ENCODE measurements at places on chromosomes 7 and 10.

- DNase-seq: no peak
These were observed 111.8 kb downstream of the HPSE2 start for GRCh38 chr10:99123851-99124250.

GRCh38 chr7:120709972-120710320 lies 148.0 kb downstream of the TSPAN12 start:
- DNase-seq: no peak

DNA sequence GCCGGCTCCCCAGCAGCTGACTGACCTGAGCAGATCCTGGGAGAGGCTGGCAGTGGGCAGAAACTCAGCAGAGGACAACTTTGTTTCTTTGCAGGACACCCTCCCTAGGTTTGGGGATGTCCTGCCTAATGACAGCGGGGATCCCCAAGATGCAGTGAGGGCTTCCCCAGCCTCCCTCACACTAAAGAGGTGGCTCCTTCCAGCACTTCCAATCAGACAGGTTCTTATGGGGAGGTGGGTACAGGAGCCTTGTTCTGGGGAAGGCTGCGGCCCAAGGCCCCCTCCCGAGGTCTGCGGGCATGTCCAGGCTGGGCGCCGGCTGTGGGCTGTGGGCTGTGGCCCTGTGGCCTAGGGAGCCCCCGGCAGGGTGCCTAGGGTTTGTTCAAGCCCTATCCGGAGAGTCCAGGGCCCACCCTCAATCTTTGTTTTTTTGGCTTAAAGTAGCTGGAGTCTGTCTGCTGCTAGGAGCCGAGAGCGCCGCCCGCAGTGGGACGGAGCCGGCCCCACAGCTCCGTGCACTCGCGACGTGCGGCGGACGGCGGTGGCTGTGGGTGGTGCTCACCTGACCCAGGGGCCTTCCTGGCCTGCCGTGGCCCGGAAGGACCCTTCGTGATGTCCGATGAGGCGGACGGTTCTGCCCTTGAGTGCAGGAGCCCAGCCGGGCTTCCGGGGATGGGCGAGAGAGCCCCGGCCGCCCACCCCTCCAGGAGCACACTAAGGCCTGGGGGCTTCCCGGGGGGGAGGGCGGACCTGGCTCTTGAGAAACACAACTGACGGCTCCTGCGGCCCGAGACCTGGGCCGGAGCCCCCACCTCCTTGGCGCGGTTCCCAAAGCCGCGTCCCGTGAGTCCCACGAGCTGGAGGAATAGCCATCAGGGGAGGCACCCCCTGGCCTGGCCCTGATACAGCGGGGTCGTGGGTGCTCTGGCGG lies 57.2 kb downstream of the PDGFA start:
- DNase-seq: no peak

DNA sequence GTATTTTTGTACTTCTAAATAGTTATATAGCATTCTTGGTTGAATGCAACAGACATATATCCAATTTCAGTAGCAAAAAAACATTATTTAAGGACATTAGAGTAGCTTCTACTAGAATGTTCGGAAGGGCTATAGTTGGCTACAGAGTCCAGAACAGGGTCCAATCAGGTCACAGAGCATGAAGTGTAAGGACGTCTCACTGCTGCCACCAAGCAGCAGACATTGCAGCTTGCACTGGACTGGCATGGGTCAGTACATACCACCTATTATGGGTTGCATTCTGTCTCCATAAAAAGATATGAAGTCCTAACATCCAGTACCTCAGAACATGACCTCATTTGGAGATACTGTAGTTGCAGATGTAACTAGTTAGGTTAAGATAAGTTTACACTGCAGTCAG lies 87.3 kb downstream of the LHFPL3 start:
- no peak for DNase-seq

DNA sequence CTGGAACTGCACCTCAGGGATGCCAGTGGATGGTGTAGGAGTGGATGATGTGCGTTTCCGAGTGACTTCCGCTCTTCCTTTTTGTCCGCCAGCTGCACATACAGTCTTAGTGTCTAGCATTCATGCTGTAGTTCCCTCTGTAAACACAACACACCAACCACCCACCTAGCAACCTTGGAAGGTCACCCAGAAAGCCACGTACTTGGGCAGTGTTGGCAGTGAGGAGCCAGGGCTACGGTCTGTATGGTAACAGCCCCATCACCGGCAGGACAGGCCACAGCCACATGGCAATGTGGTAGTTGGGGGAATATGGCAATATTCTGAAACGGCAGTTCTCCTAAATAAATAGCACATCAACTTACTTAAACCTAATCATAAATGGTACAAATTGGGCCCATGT lies 613.5 kb upstream of the MGMT start:
- no peak for DNase-seq

- DNase-seq: no peak
These were observed 44.0 kb upstream of the HPSE2 start for GRCh38 chr10:99279626-99280111.

DNA sequence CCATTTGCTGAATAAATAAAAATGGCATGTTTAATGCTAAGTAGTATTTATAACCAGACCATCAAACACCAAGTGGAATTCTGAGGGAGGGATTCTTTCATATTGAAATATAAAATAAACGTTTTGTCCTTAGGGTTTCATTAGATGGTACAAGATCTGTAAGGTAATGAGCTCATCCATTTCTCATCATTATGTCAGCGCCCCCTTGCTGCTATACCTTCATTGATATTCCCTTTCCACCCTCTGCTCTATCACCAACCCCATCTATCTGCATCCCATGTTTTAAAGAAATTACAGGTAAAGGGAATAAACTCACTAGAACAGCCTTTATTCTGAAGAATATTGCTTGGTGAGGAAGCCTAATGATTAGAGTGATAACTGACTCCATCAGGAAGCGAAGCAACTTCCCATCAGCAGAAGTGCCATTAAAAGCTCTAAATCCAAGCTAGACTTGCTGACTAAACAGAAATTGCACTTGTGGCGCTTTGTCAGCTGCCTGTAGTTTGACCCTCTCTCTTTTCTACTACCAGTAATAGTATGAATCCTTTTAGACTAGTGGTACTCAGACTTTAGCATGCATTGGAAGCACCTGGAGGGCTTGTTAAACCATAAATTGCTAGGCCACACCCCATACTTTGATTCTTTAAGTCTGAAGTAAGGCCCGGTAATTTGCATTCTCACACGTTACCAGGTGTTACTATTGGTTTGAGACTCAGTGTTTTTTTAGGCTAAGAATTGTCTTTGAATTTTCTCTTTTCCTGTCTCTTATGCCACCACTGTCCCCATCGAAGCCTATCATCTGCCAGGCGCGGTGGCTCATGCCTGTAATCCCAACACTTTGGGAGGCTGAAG lies 27.5 kb downstream of the ADD3 start:
- no peak for DNase-seq

DNA sequence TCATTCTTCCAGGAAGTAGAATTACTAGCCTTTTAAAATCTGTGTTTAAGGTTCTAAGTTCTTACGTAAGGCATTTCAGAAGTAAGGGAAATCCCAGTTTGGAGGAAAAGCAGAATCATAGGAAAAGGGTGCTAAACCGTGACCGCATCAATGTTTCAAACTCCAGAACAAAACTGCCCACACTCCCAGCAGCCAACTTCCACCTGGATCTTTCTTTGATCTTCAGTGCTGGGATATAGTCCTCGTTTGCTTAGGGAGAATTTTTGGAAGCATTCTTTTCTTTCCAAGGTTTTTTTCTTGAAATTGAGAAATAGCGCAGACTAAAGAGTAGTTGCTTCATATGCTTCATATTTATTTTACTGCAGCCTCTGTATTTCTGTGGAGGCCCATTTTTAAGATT lies 8.9 kb downstream of the PROSER2 start:
- no peak for DNase-seq

DNA sequence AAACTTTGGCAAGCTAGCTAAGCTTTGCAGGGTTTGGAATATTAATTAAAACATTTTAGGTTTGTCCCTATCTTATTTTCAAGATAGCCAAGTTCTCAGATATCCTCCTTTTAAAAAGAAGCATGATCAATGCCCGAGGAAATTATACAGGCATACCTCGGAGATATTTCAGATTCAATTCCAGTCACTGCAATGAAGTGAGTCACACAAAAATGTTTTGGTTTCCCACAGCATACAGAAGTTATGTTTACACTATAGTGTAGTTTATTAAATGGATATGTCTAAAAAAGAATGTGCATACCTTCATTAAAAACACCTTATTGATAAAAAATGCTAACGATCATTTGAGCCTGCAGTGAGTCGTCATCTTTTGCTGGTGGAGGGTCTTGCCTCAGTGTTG lies 382.9 kb upstream of the NPVF start:
- no peak for DNase-seq

- DNase-seq: no peak
These were observed 182.8 kb upstream of the DGKB start for GRCh38 chr7:15085366-15085765.

DNA sequence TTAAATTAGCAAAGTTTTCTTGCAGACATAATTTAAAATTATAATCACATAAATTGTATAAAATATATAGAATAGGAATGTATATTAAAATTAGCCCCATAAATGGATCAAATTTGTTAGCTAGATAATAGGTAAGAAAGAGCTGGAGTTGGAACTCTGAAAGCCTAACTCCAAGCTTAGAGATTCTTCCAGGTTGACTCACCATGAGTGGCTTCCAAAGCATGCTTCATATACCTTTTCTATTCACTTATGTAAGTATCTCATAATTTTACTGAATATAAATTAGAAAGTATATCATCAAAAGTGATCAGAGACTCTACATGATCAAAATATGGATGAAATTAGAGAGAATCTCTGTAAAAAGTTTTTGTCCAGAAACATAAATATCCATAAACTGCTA lies 320.7 kb upstream of the MAGI2 start:
- no peak for DNase-seq

DNA sequence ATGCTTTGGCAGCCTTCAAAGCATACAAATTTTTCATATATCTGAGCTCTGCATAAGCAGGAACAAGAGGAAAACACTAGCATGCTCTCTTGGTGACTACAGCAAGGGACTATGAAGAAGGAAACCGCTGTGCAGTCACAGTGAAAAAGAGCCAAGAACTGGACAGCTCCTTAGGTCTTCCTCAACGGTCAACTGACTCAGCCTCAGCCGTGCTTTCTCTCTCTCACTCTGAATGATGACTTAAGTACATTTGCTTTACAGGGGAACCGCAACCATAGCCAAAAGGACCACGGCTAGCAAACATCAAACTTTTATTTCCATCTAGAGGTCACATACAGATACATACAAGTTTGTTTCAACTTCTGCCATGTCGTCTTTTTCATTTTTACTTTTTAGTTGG lies 69.9 kb downstream of the HYCC1 start:
- no peak for DNase-seq

DNA sequence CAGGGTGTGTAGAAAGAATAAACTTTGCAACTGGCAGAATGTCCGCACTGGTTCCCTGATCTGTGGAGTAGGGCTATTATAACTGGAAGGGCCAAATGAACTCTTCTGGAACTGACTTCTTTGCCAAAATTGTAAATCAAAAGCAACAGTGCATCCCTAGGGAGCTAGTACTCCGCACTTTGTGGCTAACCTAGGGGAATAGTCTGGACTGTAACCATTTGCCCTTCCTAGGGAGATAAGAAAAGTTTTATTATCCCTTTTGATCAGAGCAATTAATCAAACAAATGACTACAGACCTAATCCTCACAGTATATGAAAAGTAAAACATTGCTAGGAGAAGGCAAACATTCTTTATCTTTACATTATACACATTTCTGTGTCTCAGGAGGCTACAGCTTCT lies 45.5 kb upstream of the STEAP1B start:
- no peak for DNase-seq

DNA sequence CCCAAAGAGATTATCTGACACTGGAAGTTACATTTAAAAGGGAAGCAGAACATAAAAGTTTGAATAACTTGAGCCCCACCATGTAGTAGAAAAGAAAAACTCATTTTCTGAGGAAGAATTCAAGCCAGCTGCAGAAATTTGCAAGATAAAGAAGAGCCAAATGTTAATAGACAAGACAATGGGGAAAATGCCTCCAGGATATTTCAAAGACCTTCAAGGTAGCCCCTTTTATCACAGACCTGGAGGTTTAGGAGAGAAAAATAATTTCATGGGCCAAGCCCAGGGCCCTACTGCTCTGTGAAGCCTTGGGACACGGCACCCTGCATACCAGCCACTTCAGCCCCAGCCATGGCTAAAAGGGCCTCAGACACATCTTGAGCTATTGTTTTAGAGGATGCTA lies 18.4 kb upstream of the AKR1C1 start:
- DNase-seq: no peak

- no peak for DNase-seq
These were observed 1.4 kb upstream of the PDE1C start for GRCh38 chr7:32071466-32072091.

- no peak for DNase-seq
These were observed 139.8 kb downstream of the ARHGAP22 start for GRCh38 chr10:48464871-48465736.

GRCh38 chr10:112054516-112054915 lies 129.0 kb downstream of the GPAM start:
- DNase-seq: no peak

DNA sequence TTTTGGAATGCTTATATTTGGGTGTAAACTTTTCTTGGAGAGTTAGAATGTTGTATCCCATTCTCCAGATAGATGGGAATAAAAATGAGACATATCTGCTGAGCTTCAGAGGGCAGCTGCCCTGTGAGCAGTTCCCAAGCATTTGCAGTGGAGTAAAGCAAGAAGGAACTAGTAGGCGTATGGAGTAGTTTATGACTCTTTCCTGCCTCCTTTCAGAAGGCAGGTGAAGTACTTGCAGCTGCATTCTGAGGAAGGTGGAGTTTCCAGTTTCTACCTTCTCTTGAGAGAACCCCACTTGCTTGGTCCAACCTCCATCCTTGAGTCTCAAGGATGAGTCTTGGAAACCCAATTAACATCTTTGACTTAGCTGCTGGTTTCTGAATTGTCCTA lies 563.6 kb downstream of the LRMDA start:
- no peak for DNase-seq

GRCh38 chr10:34292675-34293074 lies 522.4 kb downstream of the PARD3 start:
- no peak for DNase-seq

- no peak for DNase-seq
These were observed 305.5 kb upstream of the NRG3 start for GRCh38 chr10:81569488-81569887.

GRCh38 chr7:137935884-137936508 lies 65.9 kb downstream of the CREB3L2 start:
- no peak for DNase-seq

GRCh38 chr10:31070025-31070424 lies 38.4 kb upstream of the ZNF438 start:
- DNase-seq: no peak

DNA sequence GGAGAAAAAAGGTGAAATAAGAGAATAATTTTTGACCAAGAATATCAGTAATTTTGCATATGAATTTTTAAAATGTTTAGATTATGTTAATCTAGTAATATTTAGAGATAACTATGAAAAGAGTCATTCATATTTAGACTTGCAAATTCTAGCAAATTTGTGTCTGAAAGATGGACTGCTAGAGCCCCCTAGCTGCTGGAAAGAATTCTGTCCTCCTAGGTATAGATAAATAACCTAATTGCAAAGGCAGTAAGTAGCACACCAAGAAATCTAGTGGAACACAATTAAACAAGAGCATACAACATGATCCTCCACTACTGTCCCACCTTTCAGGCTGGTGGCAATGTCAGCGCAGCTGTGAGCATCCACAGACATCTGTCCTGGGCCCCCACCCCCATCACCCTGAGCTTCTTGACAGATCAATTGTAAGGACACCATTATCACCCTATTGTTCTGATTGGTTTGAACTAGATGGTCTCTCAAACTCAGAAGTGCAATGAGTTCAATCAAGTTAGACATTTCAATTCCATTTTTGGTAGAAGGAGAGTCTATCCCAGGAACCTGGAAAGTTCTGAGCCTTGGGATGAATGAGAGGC lies 15.0 kb upstream of the GFRA1 start:
- DNase-seq: no peak

- DNase-seq: no peak
These were observed 30.1 kb upstream of the CCL24 start for GRCh38 chr7:75843613-75844116.

Measured in stimulated activated CD4-positive, alpha-beta T cell treated with anti-CD3 and anti-CD28 coated beads, Interleukin-15, amount 100 ng/mL, for 1 hour (primary cell).